T-helper 2 cell (primary cell): ENCODE measurements at places on chromosomes 7 and 10.

DNA sequence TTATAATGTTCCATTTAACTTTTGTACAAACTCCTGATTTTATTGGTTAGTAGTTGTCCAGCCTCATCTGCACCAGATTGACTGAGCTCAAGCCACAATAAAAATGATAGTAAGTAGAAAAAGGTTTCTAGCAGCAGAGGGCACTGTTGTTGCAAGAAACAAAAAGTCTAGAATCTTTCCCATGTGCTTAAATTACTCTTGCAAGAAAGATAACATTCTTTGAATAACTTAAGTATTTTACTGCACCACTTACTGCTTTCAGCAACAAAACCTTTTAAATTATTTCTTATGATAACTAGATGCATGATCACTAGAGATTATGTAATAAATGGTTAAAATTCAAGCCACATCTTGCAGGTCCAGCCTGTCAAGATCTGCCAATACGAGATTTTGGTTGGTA, 27.0 kb downstream of the LMOD2 start:
- peak; percentile 4 for DNase-seq

- DNase-seq, result no peak
Measured at GRCh38 chr10:22633106-22633505, 81.3 kb downstream of the PIP4K2A start.

DNA sequence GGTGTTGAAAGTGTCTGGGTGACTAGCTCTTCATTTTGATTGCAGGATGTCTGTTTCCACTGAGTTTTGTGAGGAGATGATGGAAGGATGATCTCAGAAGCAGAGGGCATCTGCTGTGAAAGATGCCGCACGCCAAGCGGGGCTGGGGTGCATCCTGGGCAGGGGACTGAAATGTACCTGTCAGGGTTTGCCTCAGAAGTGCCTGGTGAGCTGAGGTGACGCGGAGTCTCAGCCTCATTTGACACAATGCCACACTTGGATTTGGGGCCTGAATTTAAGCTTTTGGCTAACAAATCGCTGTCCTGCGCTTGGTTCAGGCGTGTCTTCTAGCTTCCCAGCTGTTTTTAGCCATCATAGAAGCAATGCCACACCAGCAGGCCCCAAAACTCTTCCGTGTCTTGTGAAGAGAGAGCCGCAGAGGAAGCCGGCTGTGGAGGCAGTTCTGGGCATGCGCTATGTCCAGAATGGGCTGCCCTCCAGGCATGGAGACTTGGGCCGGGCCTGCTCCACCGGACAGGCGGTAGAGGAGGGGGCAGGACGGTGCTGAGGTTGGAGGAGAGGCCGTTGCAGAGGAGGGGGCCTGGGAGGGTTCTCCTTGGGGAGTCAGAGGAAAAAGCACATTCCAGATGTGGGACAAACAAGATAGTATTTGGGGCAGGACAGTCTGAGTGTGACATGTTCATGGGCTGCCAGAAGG, 31.2 kb downstream of the WDR86 start:
- no peak for DNase-seq

GRCh38 chr10:129778571-129778970, 185.5 kb downstream of the EBF3 start:
- DNase-seq, result no peak

DNA sequence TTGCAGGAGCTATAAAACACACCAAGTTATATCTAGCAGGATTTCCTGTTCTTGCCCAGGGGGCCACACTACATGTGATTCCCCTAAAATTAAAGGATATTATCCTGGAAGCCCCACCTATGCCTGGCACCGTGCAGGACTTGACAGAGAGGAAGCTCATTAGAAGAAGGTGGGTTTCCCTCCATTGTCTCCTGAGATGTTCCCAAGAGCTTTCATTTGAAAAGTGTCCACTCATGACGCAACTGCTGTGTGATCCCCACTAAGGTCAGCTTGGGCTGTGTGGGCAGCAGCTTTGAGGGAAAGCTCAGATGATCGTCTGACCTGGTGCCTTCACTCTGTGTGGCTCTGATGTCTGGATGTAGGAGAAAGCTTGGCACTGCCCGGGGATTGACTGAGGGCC, 53.5 kb downstream of the RAMP3 start:
- DNase-seq, result no peak

- DNase-seq, result no peak
Measured at GRCh38 chr7:150361807-150362621, 6.6 kb upstream of the REPIN1 start.

GRCh38 chr10:86392723-86393094, 26.1 kb upstream of the GRID1 start:
- DNase-seq, result no peak

DNA sequence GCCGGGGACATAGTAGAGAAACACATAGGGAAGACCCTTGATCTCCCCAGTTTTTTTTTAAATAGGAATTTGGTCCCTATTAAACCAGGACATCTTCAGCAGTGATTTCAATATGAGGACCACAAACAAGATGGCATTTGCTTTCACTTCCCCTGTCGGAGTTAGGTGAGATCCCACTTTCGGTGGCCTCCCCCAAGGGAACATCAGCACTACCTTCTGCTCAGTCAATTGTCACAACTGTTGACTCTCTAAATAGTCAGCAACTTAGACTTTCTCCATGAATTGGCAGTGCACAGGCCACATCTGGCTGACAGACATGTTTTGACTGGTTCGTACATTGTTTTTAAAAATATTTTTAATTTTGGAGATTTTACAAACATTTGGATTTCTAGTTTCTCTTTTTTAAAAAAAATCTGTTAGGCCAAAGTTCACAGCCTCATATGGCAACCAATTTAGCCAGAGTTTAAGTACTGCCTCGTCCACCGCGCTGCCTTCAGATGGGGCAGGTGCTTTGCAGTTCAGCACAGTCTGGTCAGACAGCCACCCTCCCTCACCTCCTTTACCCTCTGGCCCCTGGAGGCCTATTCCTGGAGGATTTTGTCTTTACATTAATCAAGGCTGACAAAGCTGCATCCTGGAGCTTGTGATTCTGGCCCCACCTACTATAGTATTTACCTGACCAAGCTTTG, 139.2 kb upstream of the PRR15 start:
- no peak for DNase-seq

DNA sequence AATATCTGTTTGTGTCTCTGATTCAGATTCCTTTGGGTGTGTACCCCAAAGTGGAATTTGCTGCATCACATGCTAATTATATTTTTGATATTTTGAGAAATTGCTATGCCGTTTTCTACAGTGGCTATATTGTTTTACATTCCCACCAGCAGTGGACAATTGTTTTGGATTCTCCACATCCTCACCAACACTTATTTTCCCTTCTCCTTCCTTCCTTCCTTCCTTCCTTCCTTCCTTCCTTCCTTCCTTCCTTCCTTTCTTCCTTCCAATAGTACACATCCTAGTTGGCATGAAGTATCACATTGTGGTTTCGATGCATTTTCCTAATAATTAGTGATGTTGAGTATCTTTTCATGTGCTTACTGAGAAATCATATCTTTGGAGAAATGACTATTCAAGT, 535.5 kb downstream of the SH2D4B start:
- DNase-seq, result no peak

- DNase-seq, result no peak
Measured at GRCh38 chr10:546971-547590, 142.4 kb downstream of the DIP2C start.

DNA sequence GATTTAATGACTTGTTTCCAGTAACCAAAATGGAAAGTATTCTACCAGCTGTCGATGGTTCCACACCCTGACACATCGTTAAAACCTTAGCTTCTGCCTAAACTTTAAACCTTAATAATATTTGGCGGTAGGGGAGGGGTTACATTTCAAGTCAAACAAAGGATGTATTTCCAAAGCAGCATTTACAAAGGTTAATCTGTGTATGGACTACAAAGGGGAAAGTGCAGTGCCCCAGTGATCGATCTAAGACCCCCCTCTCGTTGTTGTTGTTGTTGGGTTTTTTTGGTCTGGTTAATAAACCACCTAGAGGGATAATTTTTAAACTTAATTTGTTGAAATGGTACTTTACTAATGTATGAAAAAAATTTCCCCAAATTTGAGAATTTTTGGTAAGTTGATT, 1.1 kb upstream of the STEAP2 start:
- DNase-seq, result no peak

GRCh38 chr7:151798851-151799448, 78.0 kb downstream of the PRKAG2 start:
- DNase-seq, result no peak

- DNase-seq, result no peak
Measured at GRCh38 chr10:51862149-51862548, 162.8 kb upstream of the CSTF2T start.

- DNase-seq, result no peak
Measured at GRCh38 chr10:132272231-132272971, 35.3 kb downstream of the STK32C start.

DNA sequence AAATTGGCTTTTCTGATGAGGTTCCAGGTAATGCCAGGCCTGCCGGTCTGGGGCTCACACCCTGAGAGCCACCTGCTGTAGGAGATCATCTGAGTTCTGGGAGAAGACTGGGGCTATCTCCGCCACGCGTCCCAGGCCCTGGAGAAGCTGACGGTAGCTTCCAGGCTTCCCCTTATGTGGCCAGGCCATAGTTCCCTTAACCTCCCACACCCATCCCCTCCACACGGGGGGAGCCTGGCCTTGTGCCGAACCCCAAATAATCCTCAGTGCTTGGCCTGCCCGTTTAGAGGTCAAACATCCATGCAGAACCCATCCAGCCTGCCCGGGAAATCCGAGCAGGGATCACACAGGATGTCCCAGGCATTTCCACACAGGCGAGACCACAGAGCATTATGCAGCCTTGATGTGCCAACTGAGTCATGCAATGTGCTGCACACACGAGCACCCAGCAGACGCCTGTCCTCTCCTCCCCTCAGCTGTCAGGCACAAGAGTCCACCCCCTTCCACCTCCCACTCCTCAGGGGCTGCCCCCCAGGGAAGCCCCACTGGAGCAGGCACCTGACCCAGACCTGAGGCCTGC, 176.2 kb downstream of the PRKAG2 start:
- no peak for DNase-seq

DNA sequence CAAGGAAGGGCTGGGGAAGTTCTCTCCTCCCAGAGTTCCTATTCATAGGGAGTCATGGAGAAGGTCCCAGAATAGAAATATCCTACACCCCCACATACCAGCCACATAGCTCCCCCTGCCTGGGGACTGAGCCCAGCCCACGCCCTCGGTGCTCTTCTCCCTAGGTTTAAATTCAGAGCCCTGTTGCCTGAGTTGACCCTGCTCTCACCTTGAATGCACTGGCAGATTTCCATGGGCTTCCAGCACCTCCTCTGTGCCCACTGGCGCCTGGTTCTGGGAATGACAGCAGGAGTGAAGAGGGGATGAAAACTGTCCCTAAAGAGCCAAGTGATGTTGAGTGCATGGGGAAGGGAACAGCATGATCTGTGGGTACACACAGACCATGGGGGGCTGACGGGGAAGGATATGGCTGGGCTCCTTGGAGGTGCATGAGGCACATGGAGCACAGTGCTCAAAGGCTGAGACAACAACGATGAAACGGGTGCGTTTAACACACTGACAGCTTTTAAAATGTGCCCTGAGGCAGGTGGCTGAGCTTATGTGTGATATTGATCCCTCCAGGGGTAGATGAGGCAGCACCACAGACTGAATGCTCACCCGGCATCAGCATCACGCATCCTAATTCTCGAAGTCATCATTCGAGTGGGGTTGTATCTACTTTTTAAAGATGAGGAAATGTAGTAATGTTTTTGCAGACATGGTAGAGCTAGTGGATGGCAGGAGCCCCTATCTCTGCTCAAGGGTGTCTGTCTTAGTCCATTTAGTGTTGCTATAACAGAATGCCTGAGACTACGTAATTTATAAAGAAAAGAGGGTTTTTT, 53.7 kb upstream of the IGFBP3 start:
- DNase-seq, result no peak

GRCh38 chr10:80702143-80702542, 164.4 kb downstream of the SH2D4B start:
- DNase-seq, result no peak

- DNase-seq, result no peak
Measured at GRCh38 chr10:36385693-36386092, 739.7 kb upstream of the ANKRD30A start.

GRCh38 chr10:7901256-7901655, 83.0 kb downstream of the TAF3 start:
- DNase-seq, result no peak

- no peak for DNase-seq
Measured at GRCh38 chr10:128125416-128125943, 743 bp downstream of the MKI67 start.

- no peak for DNase-seq
Measured at GRCh38 chr10:124558339-124559321, 97.0 kb downstream of the LHPP start.

- no peak for DNase-seq
Measured at GRCh38 chr10:65894379-65894778, 1031.5 kb upstream of the LRRTM3 start.

GRCh38 chr7:70881167-70881847, 250.6 kb upstream of the GALNT17 start:
- DNase-seq, result no peak

DNA sequence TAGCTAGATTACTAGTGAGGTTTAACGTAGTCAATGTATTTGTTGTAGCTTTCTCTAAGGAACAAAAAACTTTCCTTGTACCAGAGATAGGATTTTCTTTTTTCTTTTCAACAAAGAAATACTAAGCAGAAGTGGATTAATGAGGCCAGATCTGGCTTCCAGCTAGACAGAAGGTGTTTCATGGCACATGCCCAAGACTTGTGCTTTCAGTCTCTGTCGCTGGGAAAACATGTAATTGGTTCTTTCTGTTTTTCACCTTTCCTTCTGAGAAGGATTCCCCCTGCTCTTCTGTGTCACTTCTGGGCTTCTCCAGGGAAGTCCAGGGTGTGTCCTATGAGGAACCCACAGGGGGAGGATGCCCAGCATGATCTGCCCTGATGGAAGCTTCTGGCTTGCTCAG, 492.2 kb downstream of the CCSER2 start:
- no peak for DNase-seq

DNA sequence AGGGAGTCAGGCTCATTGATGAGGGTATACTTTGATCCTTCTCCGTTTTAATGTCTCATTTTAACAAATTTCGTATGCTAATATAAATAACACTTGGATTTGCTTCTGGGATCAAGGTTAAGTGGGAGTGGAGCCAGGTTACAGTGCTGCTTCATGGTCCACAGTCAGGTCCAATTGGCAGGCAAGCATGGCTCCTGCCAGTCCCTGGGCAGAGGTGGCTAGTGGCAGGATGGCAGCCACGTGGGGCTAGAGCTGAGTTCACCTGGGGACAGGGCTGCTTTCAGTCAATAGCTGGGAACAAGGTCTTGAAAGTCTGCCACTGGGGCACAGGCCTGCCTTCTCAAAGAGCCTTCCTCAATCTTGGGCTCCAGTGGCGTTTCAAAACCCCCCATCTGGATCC, 16.0 kb upstream of the VWA2 start:
- no peak for DNase-seq

DNA sequence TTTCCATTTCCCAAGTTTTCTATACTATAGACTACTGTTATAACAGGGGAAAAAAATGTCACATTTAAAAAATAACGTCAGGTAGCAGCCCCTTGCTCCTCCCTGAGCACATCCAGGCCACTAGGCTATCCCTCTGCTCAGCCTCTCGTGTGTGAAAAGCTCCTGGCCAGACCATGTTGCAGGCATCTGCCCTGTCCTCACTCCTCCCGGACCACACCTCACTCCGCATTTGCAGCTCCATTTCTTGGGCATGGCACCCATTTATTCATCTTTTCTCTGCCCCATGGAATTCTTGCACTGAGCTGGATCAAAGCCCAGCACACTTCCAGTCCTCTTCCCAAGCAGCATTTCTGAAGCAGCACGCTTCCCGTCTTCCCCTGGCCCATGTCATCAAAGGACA, 1.4 kb upstream of the GDF2 start:
- DNase-seq, result no peak
